ENCODE measurements at places on chromosomes 2 and 18. TPM values are rescaled to one million over a fixed set of nuclear protein-coding genes. Genes with fewer than 3 reads are reported as not detected.

GRCh38 chr2:38740851-38741731 lies 10.1 kb downstream of the SRSF7 start:
- no peak for DNase-seq

DNA sequence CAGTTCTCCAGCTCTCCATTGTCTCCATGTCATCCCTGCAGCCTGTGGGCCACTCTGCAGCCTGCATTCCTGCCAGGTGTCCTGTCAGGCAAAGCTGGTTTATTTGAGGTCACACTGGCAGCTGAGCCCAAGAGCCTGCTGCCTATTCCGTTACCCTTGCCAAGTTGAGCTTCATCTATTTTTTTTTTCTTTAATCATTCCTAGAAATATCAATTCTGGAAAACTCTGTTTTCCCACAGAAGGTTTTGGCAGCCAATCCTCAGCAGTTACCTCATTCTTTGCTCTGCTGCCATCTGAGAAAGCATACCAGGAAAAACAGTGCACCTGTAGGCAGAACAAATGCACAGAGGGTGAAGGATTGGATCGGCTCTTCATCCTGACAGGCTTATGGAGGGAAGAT lies 411.0 kb upstream of the ACVR2A start:
- DNase-seq, result no peak

- no peak for DNase-seq
Observed at GRCh38 chr2:55099878-55100820, 49.9 kb upstream of the RTN4 start.

- no peak for DNase-seq
Observed at GRCh38 chr2:41736105-41736567, 311.7 kb upstream of the PKDCC start.

- DNase-seq, result no peak
Observed at GRCh38 chr18:59143441-59143840, 3.8 kb downstream of the SEC11C start.

- DNase-seq, result no peak
Observed at GRCh38 chr2:224173210-224173609, 134.1 kb upstream of the SERPINE2 start.

DNA sequence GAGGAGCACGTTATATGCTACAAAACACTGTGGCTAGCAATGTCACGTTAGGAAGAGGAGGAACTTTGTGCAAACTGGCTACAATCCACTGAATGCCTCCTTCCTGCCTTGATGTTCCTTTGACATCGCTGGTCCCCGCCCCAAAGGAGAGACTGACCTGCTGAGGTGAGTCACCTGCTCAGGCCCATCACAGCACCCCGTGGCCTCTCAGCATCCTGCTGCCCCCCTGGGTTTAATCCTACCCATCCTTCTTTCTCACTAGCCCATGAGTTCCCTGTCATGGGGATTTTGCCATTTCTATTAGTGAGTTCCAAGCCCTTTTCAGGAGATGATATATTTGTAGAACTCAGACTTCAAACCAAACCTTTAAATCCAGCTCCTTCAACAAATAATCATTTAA lies 16.2 kb downstream of the DLGAP1 start:
- DNase-seq, result no peak

- no peak for DNase-seq
Observed at GRCh38 chr18:2515908-2516625, 55.2 kb downstream of the METTL4 start.

GRCh38 chr18:62289047-62289446 lies 36.1 kb upstream of the TNFRSF11A start:
- no peak for DNase-seq

The KYNU gene
- total RNA-seq, result 0.20 TPM

The HTR2B gene
- total RNA-seq, result 3.4 TPM

The FTCDNL1 gene
- 2.1 TPM for total RNA-seq

The ALK gene
- total RNA-seq, result 0.09 TPM

The CYRIA gene
- 4.5 TPM for total RNA-seq

The ANKRD62 gene
- not detected for total RNA-seq

Data from mesothelial cell of epicardium (in vitro differentiated cells).